ENCODE measurements at places on chromosomes 2 and 18.

DNA sequence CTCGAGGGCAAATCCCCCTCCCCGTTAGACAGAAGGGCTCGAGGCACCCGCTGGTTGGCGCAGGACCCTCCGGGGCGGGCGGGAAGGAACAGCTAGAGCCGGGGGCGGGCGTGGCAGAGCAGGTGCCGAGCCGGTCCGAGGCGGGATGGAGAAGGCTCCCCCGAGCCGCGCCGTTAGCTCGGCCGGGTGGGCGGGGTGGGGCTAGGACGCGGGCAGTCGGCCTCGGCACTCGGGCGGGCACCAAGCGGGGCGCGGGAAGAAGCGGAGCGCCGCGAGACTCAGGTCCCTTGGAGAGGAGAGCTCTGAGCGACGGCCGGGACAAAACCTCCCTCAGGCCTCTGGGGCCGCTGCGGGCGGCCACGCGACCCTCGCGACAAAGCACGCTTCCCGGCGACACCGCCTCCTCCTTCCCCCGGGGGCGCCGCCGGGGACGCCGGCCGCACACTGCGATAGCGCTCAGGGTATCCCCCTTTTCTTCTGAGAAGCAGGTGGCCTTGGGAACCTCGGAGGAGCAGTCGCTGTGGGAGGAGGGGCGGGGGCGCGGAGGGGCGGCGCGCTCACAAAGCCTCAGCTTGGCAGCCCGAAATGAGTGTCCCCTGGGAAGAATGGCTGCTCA is 721 bp downstream of the FHOD3 start:
- no peak for DNase-seq

- DNase-seq = no peak
These were observed 127.9 kb downstream of the PIEZO2 start for GRCh38 chr18:11021477-11021876.

GRCh38 chr2:241070811-241071676 is 31.0 kb downstream of the MTERF4 start:
- DNase-seq = peak; percentile 6

- no peak for DNase-seq
These were observed 76.9 kb downstream of the NXPH2 start for GRCh38 chr2:138703242-138703641.

GRCh38 chr18:37299471-37300304 is 265.9 kb downstream of the CELF4 start:
- no peak for DNase-seq

GRCh38 chr2:163351143-163351542 is 384.7 kb downstream of the FIGN start:
- DNase-seq = no peak

Data from stimulated activated CD8-positive, alpha-beta memory T cell treated with anti-CD3 and anti-CD28 coated beads, Interleukin-4, amount 100 ng/mL, for 48 hours (primary cell).